ENCODE measurements at places on chromosomes 16 and 17.

DNA sequence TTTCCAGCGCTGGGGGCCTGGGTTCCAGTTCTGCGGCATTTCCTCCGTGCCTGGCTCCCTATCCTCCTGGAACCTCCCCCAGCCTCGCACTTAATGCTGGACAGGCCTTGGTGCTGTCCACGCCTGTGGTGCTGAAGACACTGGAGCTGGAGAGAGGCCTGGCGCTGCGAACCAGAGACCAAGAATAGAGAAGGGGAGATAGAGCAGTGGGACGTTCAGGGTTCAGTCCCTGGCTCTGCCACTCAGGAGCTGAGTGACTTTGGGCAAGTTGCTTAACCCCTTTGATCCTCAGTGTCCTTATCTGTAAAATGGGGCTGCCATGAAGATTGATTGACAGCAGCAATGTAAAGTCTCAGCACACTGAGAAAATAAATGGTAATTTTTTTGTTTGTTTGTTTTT, 11.9 kb downstream of the SBK1 start:
- no peak for DNase-seq

- DNase-seq, result no peak
These were observed 16.5 kb downstream of the ANKRD11 start for GRCh38 chr16:89473791-89474414.

DNA sequence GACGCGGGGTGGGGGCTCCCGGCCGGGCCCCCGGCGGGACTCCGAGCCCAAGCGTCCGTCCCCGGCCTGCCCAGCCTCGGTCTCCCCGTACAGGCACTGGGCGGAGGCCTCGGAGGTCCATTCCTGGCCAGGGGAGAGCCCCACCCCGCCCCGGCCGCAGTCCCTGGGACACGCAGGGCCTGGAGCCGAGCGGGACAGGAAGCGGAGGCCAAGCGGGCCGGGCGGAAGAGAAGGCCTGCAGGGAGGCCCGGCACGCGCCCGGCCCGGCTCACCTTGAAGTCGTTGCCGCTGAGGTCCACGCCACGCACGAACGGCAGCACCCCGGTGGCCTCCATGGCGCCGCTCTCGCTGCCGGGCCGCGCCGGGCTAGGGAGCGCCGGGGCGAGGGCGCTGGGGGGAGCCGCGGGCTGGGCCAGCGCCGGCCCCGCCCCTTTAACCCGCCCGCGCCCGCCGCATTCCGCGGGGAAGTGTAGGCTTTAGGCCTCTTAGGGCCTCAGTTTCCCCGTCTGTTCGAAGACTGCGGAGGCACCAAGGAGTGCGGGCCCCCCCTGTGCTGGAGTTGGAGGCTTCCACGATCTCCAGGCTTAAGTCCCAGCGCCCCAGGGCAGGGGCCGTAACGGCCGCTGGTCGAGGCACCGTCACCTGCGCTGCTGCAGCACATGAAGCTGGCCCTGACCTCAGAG, at the start of gene FLII:
Gene FLII (minus strand): TSS at position 383 of the 683 bp plus-strand sequence. CDS start 48 bp downstream, at position 335.
- peak; percentile 48 for DNase-seq

- no peak for DNase-seq
These were observed 29.8 kb downstream of the PRSS54 start for GRCh38 chr16:58264961-58265479.

DNA sequence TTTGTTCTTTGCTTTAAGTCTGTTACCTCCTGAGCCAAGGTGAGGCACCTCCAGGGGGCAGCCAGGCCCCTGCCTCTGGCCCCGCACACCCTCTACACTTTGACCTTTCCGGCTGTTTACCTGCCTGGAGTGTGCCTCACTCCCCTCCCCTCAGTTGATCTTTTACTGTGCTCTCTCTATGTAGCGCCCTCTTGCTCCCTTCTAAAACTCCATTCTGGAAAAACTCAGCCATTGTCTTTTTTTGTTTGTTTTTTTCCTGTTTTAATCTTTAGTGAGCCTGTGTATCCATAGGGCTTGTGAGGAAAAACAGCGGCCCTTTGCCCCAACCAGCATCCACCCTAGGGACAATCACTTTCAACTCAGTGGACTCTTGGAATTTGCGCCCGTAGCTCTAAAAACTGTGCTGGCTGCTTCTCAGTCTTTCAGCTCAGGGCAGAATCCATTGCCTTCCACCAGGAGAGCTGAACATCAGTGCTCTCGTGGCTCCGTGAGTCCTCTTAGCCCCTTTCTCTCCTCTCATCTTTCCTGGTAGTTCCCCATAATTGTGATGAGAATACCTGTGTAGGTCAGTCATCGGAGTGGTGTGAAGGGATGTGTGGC, 4.3 kb downstream of the AMDHD2 start:
- DNase-seq, result no peak

All from activated T-helper 1 cell treated with anti-CD3 and anti-CD28 coated beads, Interleukin-2, amount 50 U/mL, for 16 hours (primary cell).